ENCODE measurements at places on chromosomes 11 and 22.

GRCh38 chr22:35950262-35950661 is 78.4 kb downstream of the RBFOX2 start:
- no peaks in the 10 kb centered on the region for H3K4me1 ChIP-seq
- peaks cover 8% of the 10 kb centered on the region for H3K27me3 ChIP-seq
- H3K36me3 ChIP-seq, result no peaks in the 10 kb centered on the region
- H3K4me3 ChIP-seq, result no peak overlapping the region
- DNase-seq, result no peak
- no peak overlapping the region for H3K27ac ChIP-seq

DNA sequence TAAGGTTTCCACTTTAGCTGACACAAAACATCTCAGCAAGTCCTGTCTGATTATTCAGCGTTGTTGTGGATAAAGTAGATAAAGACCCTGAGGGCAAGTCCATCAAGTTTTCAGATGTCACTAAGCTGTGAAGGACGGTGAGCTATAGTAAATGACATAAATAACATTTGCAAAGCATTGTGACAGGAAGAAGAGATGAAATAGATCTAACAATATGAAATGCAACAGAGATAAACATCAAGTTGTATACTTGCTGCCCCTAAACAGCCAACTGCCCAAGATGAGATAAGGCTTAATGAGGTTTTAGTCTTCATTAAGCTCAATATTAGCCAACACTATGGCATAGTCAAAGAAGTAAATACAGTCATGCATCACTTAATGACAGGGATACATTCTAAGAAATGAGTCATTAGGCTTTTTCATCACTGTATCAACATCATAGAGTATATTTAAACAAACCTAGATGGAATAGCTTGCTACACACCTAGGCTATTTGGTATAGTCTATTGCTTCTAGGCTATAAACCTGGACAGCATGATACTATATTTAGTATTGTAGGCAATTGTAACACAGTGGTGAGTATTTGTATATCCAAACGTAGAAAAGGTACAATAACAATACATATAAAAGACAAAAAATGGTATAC is 625.1 kb upstream of the ANO5 start:
- DNase-seq, result no peak
- H3K4me1 ChIP-seq, result no peaks in the 10 kb centered on the region
- no peaks in the 10 kb centered on the region for H3K27me3 ChIP-seq
- no peak overlapping the region for H3K27ac ChIP-seq
- no peak overlapping the region for H3K4me3 ChIP-seq
- H3K36me3 ChIP-seq, result no peaks in the 10 kb centered on the region

DNA sequence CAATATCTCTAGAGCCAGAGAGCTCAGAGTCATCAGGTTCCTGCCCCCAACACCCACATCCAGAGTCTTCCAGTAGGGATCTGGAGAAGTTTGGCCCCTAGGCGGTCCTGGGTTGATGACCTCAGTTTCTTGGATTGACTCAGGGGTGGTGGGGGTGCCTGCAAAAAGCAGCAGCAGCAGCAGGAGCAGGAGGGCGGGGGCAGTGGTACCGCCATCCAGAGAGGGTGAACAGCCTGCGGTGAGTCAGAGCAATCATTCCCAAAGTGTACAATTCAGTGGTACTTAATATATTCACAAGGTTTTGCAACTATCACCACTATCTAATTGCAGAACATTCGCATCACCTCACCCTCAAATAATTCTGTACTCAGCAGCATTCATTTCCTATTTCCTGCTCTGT is 9.9 kb upstream of the SEC14L3 start:
- no peaks in the 10 kb centered on the region for H3K36me3 ChIP-seq
- H3K4me3 ChIP-seq, result no peak overlapping the region
- H3K4me1 ChIP-seq, result peaks cover 3% of the 10 kb centered on the region

GRCh38 chr22:17869285-17870096 is 95.2 kb upstream of the BID start:
- DNase-seq, result no peak
- H3K4me1 ChIP-seq, result no peaks in the 10 kb centered on the region
- no peak overlapping the region for H3K4me3 ChIP-seq
- H3K27me3 ChIP-seq, result no peaks in the 10 kb centered on the region

GRCh38 chr11:44564670-44565210 is 723 bp upstream of the CD82 start:
- H3K4me3 ChIP-seq, result peak overlapping the region; percentile 78
- peaks cover 53% of the 10 kb centered on the region for H3K4me1 ChIP-seq
- no peak for DNase-seq
- peaks cover 12% of the 10 kb centered on the region for H3K36me3 ChIP-seq
- H3K27ac ChIP-seq, result peak overlapping the region; percentile 76

DNA sequence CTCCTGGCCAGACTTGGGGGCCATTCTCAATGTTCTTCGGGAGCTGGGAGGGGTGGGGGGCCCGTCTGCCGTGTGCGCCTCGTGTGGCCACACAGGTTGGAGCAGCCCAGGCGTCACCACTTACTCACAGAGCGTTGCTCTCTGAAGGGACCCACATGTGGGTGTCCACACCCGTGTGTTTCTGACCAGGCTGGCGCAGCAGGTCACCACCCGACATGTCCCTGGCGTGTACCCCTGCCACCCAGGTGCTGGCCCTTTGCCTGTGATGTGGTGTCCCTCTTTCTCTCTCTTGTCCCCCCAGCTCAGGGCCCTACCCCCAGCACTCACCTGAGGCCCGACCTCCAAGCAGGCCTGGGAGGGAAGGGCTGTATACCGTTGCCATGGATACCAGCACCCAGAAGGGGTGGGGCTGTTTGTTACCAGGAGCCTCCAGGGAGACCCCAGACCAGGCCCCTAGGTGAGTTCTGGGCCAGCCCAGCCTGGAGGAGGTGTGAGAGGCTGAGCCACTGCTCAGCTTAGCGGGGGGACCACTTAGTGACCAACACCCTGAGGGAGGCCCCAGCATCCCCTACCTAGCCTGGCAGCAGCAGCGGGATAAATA is 1.4 kb downstream of the LMNTD2 start:
- H3K4me3 ChIP-seq, result no peak overlapping the region
- H3K27ac ChIP-seq, result no peak overlapping the region
- no peak for DNase-seq
- H3K36me3 ChIP-seq, result peaks cover 2% of the 10 kb centered on the region

DNA sequence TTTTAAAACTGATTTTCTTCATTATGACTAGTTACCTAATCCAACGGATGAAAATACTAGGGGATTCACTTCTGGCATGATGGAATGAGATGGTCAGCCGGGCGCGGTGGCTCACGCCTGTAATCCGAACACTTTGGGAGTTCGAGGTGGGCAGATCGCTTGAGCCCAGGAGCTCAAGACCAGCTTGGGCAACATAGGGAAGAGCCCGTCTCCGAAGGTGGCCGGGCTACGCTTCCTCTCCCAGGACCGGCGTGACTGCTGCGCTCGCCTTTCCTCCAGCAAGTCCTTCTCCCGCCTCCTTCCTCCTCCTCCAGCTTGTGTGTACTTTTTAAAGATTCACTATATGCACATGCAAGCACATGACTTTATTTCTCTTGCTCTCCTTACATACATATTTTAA is 505.4 kb upstream of the CCDC90B start:
- H3K4me3 ChIP-seq, result no peak overlapping the region
- no peak overlapping the region for H3K27ac ChIP-seq
- no peaks in the 10 kb centered on the region for H3K4me1 ChIP-seq
- no peaks in the 10 kb centered on the region for H3K27me3 ChIP-seq

GRCh38 chr11:57530215-57530595 is 349 bp downstream of the TIMM10 start:
- peaks cover 41% of the 10 kb centered on the region for H3K4me1 ChIP-seq
- H3K4me3 ChIP-seq, result peak overlapping the region; percentile 77
- H3K27ac ChIP-seq, result peak overlapping the region; percentile 79
- H3K27me3 ChIP-seq, result no peaks in the 10 kb centered on the region

DNA sequence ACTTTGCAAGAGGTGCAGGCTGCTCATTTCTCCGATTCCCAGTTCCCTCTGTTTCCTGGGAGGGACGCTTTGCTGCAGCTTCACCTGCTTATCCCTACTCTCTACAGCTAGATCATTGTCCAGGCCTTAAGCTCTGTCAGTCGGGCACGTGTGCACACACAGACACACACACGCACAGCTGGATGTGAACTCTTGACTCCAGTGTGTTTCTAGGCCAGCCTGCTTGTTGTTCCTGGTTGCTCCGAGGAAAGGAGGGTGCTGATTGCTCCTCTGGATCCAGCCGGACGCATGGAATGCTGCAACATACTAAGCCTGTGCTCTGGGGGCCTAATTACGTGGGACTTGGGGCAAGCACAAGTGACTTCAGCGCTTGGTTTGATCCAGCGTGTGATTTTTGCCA is 19.7 kb downstream of the ZNRF3 start:
- DNase-seq, result no peak
- H3K4me3 ChIP-seq, result no peak overlapping the region
- no peaks in the 10 kb centered on the region for H3K36me3 ChIP-seq
- H3K4me1 ChIP-seq, result peaks cover 17% of the 10 kb centered on the region

GRCh38 chr22:48510599-48510998 is 1317.1 kb downstream of the BRD1 start:
- H3K36me3 ChIP-seq, result no peaks in the 10 kb centered on the region
- H3K4me1 ChIP-seq, result no peaks in the 10 kb centered on the region
- H3K27me3 ChIP-seq, result no peaks in the 10 kb centered on the region
- no peak overlapping the region for H3K27ac ChIP-seq
- no peak overlapping the region for H3K4me3 ChIP-seq
- no peak for DNase-seq

DNA sequence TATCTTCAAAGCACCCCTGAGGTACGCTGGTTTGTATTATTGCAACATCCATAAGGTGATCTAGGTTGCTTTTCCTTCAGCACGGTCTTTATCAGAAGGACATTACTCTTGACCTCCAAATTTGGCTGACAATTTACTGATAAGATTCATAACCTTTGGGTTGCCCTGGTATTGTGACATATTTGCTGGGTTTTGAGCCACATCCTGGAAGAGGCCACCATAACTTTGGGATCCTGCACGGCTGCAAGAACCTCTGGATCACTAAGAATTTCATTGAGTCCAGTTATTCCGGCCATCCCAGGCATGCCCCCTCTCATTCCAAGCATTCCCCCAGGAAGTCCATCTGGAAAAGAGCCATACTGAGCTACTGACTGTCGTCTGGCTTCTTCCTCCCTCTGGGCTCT is 6.5 kb upstream of the PLET1 start:
- no peaks in the 10 kb centered on the region for H3K27me3 ChIP-seq
- H3K36me3 ChIP-seq, result no peaks in the 10 kb centered on the region
- no peaks in the 10 kb centered on the region for H3K4me1 ChIP-seq
- no peak overlapping the region for H3K4me3 ChIP-seq

GRCh38 chr11:30789270-30789669 is 203.1 kb upstream of the MPPED2 start:
- H3K4me3 ChIP-seq, result no peak overlapping the region
- no peaks in the 10 kb centered on the region for H3K4me1 ChIP-seq
- H3K27me3 ChIP-seq, result no peaks in the 10 kb centered on the region
- H3K36me3 ChIP-seq, result no peaks in the 10 kb centered on the region

- H3K27ac ChIP-seq, result no peak overlapping the region
- H3K36me3 ChIP-seq, result no peaks in the 10 kb centered on the region
- no peak for DNase-seq
- no peak overlapping the region for H3K4me3 ChIP-seq
- H3K4me1 ChIP-seq, result no peaks in the 10 kb centered on the region
- no peaks in the 10 kb centered on the region for H3K27me3 ChIP-seq
These were observed 35.8 kb upstream of the SLC17A6 start for GRCh38 chr11:22302368-22302767.

DNA sequence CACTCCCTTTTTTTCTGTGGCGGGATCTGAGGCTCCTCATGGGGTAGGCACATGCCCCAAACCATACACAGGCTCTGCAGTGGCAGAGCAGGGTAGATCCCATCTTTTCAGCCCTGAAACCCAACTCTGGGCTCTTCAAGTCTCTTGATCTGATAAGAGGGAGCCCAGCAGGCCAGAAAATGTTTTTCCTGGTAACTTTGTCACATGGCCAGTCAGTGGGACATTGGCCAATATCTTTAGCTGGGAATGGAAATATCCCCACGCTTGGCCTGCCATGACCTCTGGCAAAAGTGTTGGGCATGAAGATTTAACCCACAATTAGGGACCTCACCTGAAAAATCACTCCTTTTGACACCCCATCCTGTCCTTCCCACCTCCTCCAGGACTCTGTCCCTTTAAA is 8.1 kb downstream of the INPP5J start:
- H3K27ac ChIP-seq, result no peak overlapping the region
- H3K4me1 ChIP-seq, result no peaks in the 10 kb centered on the region
- no peaks in the 10 kb centered on the region for H3K27me3 ChIP-seq
- DNase-seq, result no peak
- no peaks in the 10 kb centered on the region for H3K36me3 ChIP-seq
- no peak overlapping the region for H3K4me3 ChIP-seq

GRCh38 chr11:115545581-115546210 is 41.5 kb upstream of the CADM1 start:
- no peaks in the 10 kb centered on the region for H3K36me3 ChIP-seq
- no peak overlapping the region for H3K27ac ChIP-seq
- no peaks in the 10 kb centered on the region for H3K27me3 ChIP-seq
- no peak for DNase-seq
- H3K4me3 ChIP-seq, result no peak overlapping the region

DNA sequence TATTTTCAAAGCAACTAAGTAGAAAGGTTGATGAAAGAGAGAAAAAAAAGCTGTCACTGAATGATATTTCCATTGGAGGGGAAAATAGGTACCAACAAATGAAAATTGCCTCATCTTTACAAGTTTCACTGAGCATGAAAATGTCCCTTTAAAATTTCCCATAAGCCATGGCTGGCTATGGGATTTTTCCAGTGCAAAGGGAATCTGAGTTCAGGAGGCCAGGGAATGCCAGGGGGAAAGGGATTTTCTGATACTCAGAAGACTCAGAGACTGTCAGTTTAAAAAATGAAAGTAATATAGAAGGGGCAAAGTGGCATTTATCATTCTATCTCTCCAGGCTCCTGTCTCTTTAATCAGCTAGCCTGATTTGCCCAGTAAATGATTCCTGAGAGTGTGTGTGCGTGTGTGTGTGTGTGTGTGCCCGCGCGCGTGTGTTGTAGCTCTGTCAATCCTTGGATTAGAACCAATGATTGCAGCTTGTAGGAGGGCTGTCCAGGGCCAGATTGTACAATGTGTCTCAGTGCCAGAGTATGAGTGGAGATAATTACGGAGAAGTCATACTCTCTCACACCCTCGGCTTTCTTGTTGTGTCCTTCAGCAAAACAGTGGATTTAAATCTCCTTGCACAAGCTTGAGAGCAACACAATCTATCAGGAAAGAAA is at the start of gene NTM:
Gene NTM, plus strand, starts transcription at position 526 of the 662 bp plus-strand sequence.
- no peak for DNase-seq
- peaks cover 2% of the 10 kb centered on the region for H3K27me3 ChIP-seq
- H3K4me1 ChIP-seq, result no peaks in the 10 kb centered on the region
- H3K27ac ChIP-seq, result no peak within 1 kb of the TSS

DNA sequence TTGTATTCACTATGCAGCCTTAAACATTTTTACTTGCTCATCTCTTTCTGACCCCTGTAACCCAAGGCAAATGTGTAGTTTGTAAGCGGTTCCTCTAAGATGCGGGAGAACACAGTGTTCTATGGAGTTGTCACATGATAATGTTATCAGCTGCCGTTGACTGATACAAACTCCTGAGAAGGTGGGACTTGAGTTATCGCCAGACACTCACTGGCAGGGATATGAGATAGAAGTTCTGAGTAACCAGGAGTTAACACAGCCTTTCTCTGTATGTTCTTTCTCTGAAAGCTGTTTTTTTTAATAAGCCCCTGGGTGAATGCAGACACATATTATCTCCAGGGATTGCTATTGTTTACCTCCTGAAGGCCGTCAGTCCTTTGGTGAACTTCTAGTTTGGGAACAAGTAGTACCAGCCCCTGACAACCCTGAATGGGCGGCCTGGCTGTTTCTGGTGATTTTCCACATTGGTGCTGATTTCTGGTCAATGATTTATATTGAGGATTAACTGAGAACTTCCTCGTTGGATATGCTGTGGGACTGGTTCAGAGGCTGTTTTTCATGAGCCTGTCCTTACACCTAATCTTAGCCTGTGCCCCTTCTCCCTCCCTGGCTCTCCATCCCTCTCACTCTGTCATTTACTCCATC is 155.3 kb upstream of the RASSF10 start:
- H3K27me3 ChIP-seq, result peaks cover 28% of the 10 kb centered on the region
- H3K27ac ChIP-seq, result no peak overlapping the region
- peaks cover 12% of the 10 kb centered on the region for H3K4me1 ChIP-seq
- DNase-seq, result no peak
- H3K36me3 ChIP-seq, result no peaks in the 10 kb centered on the region
- no peak overlapping the region for H3K4me3 ChIP-seq
